LoVo (cell line): ENCODE measurements at places on chromosomes 4 and X.

- DNase-seq, result no peak
Measured at GRCh38 chr4:10694828-10695209, 10.3 kb upstream of the CLNK start.

- DNase-seq, result no peak
Measured at GRCh38 chr4:108053251-108053711, 63.6 kb downstream of the HADH start.

GRCh38 chr4:152734699-152735050 is 44.9 kb downstream of the TIGD4 start:
- no peak for DNase-seq

DNA sequence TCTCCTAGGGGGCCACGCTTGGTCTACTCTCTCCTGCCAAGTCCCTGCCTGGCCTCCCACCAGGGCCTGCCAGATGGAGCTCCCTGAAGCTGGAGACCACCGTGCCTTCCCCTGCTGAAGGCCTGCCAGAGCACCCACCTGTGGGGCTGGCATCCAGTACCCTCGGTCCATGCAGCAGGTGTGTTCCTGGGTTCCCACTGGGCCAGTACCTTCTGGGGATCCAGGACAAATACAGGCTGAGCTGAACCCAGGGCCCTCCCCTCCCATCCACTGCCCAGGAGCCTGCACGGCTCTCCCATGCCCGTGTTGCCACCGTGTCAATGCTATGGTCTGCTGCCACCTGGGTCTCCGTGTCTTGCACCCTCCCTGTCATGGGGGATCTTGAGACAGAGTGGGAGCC is 68.8 kb downstream of the ABLIM2 start:
- no peak for DNase-seq

DNA sequence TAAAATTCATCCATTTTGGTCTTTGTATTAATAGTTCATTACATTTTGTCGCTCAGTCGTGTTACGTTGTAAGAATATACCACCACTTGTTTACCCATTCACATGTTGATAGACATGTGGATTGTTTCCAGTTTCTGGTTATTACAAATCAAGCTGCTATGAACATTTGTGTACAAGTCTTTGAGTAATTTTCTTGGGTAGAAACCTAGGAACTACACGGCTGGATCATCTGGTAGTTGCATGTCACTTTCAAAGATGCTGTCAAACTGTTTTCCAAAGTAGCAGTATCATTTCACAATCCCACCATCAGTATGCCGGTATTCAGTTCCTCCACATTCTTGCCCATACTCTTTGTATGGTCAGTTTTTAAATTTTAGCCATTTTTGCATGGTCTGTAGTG is 98.0 kb downstream of the GASK1B start:
- DNase-seq, result no peak

DNA sequence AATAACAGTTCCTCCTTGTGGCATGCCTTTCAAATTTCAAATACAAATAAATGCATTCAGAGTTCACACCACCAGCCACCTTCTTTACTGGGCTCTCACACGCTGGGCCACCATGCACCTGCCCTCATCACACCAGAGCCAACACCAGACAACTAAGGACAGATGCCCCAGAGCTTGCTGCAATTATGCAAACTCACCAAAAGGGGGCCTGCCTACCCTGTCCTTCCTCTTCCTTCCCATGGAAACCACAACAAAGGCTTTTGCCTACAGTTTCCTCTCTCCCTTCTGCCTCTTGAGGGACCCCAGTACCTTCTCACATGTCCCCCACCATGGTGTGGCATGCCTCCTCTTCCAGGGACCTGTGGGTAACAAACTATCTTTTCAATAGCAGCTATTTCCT is 1333.9 kb upstream of the TENM3 start:
- no peak for DNase-seq

DNA sequence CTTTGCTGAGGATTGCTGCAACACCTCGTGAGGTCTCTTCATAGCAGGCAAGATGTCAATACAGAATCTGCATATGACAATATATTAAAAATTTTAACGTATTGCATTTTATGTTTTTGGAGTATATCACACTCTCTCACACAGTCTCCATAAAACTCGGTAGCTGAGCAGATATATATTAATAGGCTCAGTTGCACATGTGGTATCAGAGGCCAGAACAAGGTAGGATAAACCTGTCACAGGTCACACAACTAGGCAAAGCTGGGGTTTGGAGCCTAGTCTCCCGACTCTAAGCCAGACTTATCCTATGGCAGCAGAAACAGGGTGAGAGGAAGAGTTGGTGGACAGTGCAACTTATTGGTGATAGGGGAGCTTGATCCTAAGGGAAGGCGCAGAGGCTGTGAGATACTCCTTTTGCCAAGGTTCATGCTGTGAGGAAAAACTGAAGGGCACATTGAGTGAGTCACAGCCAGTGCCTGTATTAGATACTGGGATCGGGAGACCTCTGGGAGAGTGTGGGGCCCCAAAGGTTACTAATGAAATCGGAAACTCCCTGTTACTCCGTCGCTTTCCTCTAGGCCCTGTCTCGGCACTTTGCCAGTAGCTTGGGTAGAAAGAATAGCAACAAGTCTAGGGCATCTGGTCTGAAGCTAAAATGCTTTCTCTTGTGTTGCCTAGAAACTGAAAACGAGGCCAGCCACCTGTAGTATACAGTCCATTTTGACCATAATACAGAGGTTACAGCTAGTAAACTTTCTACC is 195.7 kb downstream of the ARHGAP10 start:
- DNase-seq, result no peak

- no peak for DNase-seq
Measured at GRCh38 chr4:123784626-123785025, 388.0 kb downstream of the SPRY1 start.

- no peak for DNase-seq
Measured at GRCh38 chrX:12891915-12892506, 14.4 kb upstream of the TLR8 start.

DNA sequence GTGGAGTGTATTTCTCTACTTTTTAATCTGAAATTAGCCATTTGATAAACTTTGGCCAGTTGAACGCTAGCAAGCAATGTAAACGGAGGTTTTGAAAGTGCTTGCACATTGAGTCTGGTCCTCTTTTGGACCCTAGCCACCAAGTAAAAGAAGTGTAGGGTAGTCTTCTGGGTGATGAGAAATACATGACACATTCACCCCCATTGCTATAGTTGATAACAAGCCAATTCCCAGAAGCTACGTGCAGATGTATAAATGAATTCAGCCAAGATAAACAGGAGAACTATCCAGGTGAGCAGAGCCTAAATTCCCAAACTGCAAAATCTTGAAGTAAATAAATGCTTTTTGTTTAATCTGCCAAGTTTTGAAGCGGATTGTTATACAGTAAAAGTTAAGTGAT is 965.4 kb upstream of the GRIA3 start:
- no peak for DNase-seq

GRCh38 chr4:98659741-98660462 is 1.5 kb upstream of the TSPAN5 start:
- DNase-seq, result peak; percentile 49

DNA sequence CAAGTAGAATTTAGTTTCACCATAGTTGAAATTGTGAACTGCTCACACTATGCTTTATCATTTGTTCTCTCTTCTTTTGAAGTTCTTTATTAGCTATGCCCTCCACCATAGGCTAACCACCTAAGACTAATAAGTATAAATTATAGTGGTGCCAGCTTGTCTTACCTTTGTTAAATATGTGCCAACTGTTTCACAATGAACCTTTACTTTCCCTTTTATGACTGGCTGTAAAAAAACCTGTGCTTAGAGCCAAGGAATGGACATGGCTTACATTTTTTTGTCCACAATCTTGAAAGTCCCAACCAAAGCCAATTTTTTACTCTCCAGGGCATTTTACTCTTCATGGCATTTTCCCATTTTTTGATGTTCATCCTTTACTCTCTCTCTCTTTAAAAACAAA is 123.5 kb upstream of the LEF1 start:
- no peak for DNase-seq

- no peak for DNase-seq
Measured at GRCh38 chr4:137310593-137311490, 221.5 kb downstream of the PCDH18 start.

DNA sequence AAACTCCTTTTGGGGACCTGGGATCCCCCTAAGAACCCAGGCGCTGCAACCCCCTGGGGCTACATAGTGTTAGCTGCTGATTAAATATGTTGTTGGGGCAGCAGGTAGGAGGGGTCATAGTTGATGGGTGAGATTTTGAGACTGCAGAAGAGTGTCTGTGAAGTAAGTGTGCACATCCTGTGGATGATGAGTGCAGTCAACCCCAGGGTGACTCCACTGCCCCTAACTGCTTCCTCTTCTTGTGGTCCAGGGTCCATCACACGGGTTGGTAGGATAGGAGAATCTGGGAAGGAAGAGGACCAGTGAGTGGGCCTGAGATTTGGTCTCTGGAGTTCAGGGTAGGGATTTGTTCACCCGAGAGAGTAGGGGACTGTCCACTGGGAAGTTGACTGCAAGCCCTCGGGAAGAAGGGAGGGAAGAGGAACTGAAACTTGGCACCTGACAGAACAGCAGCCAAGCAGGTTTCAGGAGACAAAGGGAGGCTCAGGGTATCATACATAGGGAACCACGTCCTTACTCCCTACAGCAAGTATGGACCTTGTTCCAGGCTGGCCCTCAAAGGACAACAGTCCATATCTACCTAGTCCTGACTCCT is 8.5 kb downstream of the DLG3 start:
- no peak for DNase-seq

- no peak for DNase-seq
Measured at GRCh38 chrX:140065961-140066662, 100.8 kb upstream of the CXorf66 start.

- DNase-seq, result no peak
Measured at GRCh38 chr4:184237612-184238011, 19.9 kb upstream of the ENPP6 start.

- DNase-seq, result no peak
Measured at GRCh38 chrX:404656-405055, 17.9 kb upstream of the PPP2R3B start.

DNA sequence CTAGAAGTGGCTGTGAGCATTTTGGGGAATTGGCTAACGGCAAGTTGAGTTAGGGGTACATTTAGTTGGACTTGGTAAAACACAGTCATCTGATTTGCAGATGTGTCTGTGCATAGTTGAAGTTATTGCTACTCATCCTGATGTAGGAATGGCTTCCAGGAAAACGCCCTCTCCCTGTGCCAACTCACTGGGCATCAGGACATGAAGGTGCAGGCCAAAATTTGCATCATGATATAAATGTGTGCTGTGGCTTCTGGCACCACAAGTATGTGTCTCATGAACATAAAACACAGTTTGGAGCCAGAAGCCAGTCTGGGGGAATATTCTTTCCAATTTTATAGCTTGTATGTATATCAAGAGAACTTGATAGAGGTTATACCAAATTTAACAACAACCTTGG is 54.2 kb upstream of the CBR4 start:
- DNase-seq, result no peak

DNA sequence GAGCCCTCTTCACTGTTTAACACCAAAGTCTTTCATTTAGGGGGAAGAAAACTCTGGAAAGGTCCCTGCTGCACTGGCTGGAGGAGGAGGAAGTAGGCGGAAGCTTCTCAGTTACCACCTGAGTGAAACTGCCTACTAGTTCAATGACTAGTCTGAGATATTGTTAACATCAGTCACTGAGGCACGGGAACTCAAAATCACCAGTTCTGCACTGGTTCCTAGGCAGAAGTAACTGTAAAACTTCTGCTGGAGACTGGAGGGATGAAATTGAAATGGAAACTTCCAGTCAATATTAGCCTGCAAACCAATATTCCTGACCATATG is 178.3 kb downstream of the SNCA start:
- no peak for DNase-seq

DNA sequence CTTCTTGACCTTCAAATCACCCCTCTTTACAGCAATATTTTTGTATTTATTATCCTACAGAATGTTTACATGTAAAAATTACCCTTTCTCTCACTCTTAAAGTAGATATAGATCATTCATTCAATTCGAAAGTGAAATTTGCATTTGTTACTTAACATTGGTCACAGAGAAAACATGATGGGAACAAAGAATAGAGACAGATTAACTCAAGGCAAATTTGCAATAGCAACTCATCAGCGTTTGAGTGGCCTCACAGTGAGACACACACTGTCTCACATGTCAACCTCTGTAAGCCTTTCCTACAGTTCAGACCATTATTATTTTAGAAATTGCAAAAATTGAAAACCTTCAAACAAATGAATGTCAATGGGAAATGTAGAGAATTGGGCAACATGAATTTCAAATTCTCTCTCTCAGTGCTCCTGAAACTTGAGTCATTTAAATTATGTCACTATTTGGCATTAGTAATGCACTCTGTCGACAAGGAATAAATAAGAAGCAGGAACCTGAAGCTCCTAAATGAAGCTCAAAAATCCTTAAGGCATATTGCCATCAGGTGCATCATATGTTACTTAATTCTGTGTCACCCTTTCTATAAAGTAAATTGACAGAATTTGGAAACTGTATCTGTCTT is 148.3 kb upstream of the ANXA10 start:
- no peak for DNase-seq
